ENCODE measurements at places on chromosomes 6 and 20.
A peak's percentile ranks its signal among the peaks of the same experiment; 100 is the strongest.

GRCh38 chr6:125431971-125432370 lies 130.2 kb upstream of the HDDC2 start:
- DNase-seq: no peak

DNA sequence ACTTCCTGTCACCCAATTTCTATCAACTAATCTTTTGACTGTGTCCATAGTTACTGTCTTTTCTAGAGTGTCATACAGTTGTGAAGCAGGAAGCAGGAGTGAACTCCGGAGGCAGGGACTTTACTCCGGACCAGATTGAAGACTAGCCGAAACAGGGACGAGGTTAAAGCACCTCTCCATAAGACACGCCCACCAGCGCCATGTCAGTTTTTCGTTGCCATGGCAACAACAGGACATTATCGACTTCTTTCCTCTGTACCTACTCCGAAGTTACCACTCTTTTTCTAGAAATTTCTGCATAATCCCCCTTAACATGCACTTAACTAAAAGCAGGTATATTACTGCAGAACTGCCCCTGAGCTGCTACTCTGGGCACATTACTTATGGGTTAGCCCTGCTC lies 25.2 kb downstream of the TRIM38 start:
- DNase-seq: no peak

DNA sequence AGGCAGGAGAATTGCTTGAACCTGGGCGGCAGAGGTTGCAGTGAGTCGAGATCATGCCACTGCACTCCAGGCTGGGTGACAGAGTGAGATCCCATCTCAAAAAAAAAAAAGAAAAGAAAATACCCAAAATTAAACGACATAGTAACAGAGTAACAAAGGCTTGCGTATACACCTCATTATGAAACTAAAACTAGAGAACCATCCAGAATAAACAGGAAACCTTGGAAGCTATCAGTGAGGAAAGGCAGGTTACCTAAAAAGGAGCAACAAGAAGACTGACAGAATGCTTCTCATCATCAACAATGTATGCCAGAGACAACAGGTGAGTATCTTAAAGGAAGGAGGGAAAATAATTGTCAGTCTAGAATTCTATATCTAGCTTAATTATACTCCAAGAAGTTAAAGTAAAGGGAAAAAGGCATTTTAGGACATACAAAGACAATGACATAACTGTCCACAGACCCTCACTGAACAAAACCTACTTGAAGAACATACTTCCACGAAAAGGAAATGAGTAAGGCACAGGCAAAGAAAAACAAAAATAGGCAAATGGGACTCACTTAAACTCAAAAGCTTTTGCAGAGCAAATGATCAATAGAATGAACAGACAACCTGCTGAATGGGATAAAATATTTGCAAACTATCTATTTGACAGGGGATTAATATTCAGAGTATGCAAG lies 64.1 kb upstream of the NT5E start:
- DNase-seq: no peak

GRCh38 chr6:169158174-169158573 lies 95.5 kb downstream of the THBS2 start:
- peak; percentile 97 for DNase-seq

- DNase-seq: no peak
These were observed 44.0 kb upstream of the CAP2 start for GRCh38 chr6:17349427-17349826.

DNA sequence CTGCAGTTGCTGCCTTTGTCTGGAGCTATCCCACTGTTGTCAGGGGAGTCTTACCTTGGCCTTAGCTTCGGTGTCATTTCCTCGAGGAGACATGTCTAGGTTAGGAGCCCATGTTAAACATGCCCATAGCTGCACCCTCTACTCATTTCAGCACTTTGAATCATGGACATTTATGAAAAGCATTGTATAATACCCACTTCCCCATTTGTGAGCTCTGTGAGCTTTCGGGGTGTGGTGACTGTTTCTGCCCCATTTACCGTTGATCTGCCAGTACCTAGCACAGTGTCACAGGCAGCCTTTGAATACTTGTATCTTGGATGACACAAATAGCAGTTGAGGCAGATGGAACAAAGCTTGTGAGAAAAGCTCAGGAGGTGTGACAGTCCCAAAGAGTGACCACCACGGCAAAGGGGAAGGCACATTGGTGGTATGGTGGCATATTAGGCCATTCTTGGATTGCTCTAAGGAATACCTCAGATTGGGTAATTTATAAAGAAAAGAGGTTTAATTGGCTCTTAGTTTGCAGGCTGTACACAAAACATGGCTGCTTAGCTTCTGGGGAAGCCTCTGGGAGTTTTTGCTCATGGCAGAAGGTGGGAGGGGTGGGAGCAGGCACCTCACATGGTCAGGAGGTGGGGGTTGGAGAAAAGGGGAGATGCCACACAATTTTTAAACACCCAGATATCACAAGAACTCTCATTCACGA lies 42.0 kb downstream of the JARID2 start:
- DNase-seq: no peak

DNA sequence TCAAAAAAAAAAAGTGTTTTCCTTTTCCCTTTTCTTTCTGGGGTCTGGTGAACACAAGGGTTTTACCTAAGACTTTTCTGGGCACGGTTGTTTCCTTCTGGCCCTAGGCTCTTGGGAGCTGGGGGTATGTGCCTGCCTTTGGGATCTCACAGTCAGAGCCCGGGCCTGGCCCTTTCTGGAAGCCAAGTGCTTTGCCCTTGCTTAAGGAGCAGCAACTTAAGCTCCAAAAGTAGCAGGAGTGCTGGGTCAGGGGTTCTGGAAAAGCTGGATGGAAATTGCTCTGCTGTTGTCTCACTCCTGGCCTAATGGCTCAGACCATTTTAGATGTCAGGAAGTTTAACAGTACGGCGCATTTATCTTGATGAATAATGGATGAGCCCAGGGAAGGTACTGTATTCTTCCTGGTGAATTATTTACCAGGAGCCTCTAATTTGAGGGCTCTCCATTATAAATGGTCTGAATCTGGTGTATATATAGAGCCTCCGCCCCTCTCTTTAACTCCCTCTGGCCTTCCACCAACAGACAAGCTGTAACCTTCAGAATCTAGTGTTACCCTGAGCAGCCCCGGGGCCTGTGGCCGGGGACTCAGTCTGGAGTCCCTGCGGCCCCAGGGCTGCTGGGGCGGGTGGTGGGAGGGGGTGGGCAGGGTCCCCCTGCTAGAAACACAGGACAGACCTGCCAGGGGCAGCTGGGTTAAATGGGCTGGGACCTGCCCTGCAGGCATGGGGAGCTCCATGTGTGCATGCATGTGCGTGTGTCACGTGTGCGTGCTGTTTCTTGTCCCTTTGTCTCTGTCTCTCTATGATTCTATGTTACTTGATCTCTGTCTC lies 37.5 kb downstream of the PTK7 start:
- DNase-seq: no peak

GRCh38 chr6:116313101-116313776 lies 33.5 kb upstream of the TSPYL1 start:
- no peak for DNase-seq

GRCh38 chr20:37615340-37616109 lies 78.3 kb upstream of the CTNNBL1 start:
- no peak for DNase-seq

DNA sequence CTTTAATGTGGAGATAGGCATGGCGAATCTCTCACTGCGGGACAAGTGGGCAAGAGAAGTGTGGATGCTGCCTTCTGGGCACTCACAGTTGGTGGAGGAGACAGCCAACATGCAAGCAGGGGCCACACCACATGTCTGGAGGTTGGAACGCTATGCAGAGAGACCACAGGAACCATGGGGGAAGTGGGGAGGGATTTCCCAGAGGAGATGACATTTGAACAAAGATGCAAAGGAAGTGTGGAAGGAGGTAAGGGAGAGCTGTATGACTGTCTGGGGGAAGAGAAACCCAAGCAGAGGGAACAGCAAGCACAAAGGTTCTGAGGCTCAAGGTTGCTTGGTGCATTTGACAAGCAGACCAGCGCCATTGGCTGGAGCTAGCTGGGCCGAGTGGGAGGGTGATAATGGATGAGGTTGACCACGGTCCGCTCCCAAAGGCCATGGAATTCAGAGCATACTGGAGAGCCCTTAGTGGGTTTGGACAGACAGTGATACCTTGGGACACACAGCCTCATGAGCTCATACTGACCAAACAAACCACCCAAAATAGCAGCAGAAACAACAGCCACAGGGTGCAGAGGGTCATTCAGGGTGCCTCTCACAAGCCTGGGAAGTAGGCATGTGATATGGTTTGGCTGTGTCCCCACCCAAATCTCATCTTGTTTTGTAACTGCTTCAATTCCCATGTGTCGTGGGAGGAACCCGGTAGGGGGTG lies 7.6 kb upstream of the FAM110A start:
- DNase-seq: no peak

DNA sequence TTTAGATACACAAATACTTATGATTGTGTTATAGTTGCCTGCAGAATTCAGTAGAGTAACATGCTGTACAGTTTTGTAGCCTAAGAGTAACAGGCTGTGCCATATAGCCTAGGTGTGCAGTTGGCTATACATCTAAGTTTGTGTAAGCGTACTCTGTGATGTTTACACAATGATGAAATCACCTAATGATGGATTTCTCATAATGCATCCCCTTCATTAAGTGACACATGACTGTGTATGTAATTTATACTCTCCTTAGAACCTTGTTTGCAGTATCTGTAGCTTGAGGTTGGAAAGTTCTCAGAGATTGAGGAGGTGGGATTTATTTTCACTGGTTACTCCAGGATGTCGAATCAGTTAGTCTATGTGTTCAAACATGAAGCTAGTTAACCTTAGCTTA lies 67.0 kb upstream of the TMEM30A start:
- DNase-seq: no peak

DNA sequence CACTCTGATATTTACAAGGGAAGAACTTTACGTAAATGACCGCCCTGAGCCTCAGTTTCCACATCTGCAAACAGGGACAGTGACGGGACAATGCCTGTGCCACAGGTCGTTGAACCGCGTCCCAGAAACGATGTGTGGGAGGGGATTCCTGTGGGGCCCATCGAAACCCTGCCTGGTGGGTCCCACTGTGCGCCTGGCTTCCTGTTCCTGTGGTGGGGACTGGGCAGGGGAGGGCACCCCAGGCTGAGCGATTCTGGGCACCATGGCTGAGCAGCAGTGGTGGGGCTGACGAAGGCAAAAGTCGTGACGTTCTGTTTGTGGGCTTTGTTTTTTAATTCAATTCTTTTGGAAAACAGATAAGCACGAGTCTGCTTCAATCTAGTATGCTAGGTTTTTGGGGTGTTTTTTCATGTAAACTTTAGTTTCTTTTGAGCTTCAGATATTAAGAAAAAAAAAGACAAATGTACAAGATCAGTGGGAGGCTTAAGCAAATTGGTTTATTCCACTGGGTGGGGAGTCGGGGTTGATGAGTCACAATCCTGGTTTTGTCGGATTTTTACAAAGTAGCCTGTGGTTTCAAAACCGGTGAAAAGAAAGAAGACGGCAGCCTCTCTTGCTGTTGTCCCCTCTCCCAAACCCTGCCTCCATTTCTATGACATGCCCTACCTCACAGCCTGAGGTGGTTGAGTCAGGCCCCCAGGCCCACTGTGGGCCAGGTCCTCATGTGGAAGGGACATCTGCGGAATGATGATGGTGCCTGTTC lies 40.4 kb downstream of the GNAS-AS1 start:
- no peak for DNase-seq

DNA sequence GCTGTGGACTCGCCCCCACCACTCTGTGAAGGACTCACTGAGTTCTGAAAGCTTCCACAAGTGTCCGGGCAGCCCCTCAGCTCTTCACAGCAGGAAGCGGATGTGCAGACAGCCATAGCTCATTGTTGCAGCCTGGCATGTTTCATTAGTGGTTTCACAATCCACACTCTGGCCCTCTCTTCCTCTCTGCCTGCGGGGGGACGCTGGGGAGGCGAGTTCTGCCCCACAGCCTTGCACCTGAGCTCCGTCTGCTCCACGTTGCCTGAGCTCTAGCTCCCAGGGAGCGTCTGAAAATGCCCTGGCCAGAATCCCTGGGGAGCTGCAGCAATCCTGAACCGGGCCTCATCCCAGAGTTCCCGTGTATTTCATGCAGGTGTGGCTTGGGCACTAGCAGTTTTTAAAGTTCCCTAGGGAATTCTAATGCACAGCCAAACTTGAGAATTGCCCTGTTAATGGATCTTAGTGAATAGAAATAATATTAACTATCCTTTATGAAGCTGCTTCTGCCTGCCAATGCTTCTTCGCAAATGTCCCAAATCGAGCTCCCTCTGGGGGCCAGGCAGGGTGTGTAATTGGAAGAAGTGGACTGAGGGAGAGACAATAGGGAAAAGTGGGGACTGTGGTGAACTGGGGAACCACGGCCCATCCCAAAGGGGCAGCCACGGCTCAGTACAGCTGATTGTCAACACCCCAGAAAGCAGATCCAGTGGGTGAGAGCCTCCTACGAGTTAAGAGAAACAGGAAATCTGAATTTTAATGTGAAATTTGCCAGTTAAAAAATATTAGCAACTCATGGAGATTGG lies 51.5 kb downstream of the CTCFL start:
- no peak for DNase-seq

DNA sequence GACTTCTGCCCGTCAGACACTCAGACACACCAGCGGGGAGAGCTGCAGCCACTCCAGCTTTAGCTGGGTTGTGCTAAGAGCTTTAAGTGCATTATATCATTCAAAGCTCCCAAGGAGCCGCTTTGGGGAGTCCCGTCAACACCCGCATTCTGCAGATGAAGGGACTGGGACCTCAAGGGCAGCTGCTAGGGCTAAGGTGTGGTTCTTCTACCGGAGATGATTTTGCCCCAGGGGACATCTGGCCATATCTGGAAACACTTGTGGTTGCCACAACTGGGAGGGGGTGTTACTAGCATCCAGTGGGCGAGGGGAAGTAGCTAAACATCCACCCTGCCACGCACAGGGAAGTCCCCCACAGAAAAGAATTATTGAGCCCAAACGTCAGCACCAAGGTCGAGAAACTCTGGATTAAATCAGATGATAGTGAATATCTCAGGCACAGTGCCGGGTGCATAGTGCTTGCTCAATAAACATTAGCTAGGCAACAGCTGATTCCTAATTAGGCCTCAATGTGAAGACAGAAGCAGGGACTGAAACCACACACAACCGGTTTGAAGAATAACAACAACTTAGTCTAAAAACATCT lies 29.6 kb downstream of the PMEPA1 start:
- no peak for DNase-seq

GRCh38 chr6:161477876-161478425 lies 204.1 kb upstream of the AGPAT4 start:
- no peak for DNase-seq

- no peak for DNase-seq
These were observed 88.2 kb downstream of the RREB1 start for GRCh38 chr6:7196019-7196402.

DNA sequence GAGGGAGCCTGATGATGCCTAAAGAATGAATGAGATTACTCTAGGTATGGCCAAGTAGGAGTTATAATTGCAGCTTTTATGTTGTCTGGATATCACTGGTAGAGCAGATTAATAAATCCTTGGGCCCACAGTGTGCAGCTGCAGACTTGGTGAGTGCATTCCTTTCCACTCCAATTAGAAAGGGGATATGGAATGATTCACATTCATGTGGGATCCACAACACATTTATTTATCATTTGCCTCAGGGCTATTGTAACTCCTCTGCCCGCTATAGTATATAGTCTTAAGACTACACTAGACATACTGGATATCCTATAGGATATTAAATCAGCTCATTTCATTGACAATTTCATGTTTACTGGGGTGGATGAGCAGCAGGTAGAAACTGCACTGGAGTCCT lies 11.6 kb upstream of the HLA-G start:
- no peak for DNase-seq

GRCh38 chr6:111846066-111846465 lies 27.2 kb downstream of the FYN start:
- DNase-seq: no peak

- DNase-seq: no peak
These were observed 256.5 kb downstream of the TRDN start for GRCh38 chr6:123380257-123380656.

- no peak for DNase-seq
These were observed 13.5 kb downstream of the ARG1 start for GRCh38 chr6:131586543-131586942.
